B cell (primary cell): ENCODE measurements at places on chromosomes 4 and X. TPM values are rescaled to one million over a fixed set of nuclear protein-coding genes. Genes with fewer than 3 reads are reported as not detected.

DNA sequence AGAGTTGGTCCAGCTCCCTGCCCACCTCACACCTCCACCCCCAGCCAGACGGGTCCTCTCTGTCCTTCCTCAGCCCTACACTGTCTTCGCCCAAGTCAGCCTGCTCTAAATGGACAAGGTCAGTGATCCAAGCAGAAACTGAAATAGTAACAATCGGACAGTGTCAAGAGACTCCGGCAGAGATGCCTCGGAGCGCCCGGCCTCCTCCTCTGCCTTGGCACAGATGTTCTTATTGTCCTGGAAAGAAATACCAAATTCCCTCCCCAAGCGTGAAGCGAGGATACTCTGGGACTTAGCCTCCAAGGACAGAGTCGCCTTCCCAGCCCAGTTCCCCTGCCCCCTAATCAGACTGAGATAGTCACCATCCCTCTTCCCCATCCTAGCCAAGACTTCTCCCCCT, 28.5 kb downstream of the UTP14A start:
- DNase-seq, result no peak

GRCh38 chr4:105453550-105454205, 20.2 kb downstream of the PPA2 start:
- no peak for DNase-seq

DNA sequence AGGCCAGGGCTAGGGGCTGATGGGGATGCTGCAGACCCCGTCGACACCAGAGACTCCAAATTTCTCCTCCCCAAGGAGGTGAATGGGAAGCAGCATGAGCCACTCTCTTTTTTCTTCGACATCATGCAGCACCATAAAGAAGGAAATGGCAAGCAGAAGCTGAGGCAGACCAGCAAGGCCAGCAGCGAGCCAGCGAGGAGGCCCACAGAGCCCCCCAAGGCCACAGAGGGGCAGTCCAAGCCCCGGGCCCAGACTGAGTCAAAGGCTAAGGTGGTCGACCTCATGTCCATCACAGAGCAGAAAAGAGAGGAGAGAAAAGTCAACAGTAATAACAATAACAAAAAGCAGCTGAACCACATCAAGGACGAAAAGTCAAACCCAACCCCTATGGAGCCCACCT, 56.1 kb downstream of the TNIP2 start:
- no peak for DNase-seq

- DNase-seq, result no peak
Measured at GRCh38 chr4:25397305-25397704, 20.2 kb downstream of the ANAPC4 start.

DNA sequence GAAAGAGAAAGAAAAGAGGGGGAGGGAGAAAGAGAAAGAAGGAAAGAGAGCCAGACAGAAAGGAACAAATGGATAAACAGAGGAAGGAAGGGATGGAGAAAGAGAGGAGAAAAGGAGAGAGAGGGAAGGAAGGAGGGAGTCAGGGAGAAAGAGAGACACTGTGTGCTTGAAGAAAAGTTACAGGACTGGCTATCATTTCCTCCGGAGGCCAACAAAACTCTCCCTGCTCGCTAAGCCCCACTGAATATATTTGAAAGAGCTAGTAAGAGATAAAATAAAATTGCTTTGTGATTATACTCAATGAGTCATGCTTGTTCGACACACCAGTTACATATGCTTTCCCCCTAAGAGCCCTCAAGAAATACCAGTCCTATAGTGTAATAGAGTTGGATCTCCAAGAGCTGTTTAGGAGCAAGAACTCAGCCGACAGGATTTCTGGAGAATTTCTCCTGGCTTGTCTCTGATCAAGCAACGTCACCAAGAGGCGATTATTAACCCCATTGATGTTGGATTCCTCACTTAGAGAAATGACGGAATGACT, 102.2 kb downstream of the MXRA5 start:
- no peak for DNase-seq

DNA sequence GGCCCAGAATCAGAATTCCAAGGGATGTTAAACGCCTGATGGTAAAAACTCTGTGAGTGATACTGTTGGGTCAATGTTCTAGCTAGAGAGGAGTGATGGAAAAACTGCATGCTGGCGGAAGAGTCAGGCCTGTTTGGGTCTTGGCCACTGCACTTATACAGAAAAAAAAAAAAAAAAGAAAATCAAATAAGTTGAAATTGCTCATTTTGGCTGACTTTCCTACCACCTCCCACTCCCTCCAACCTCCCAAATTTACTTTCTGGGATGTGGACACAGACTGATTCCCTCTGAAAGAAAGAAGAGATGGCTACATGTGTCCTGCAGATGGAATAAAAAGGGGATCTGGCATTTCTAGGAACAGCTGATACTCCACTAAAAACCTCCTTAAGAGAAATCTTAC, 234.1 kb upstream of the GIMD1 start:
- DNase-seq, result no peak

DNA sequence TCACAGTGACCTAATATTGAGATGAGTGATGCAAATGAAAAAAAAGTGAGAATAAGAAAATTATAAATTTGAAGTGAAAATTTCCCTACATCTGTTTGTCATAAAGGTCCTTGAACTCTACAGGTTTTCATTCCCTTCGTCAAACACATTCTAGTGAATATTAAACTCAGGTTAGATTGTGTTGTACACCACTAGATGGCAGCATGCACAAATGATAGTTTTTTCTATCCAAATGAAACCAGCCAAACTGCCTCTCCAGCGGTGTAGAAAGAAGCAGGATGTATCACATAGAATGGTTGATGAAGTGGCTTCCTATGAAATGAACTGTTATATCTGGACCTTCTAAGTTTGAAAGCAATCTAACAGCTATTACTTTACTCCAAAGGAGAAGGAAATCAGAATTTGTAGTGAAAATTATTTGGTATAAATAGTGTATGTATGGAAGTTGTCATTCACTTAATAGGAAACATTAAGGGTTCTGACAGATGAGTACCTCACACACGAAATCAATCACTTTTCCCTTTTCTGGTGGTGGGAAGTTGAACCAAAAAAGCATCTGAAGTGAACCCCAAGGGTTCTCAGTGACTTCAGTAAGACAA, 382.7 kb downstream of the UNC5C start:
- DNase-seq, result peak; percentile 54

DNA sequence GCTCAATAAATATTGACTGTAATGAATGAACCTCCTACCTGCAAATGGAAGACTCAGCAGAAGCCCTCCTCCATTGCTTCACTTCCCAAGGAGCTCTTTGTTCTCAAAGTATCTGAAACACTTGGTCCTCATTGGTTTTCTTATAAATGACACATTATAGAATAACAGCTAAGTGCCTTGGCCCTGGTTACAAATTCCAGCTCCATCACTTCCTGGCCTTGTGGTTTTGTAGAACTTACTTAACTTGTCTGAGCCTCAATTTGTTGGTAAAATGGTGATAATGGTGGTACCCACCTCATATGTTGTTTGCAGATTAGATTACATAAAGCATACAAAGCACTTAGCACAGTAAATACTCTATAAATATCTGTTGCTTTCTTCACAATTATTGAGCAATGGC, 25.2 kb upstream of the SMIM20 start:
- no peak for DNase-seq

- DNase-seq, result peak; percentile 23
Measured at GRCh38 chr4:112266823-112267222, 18.9 kb downstream of the TIFA start.

DNA sequence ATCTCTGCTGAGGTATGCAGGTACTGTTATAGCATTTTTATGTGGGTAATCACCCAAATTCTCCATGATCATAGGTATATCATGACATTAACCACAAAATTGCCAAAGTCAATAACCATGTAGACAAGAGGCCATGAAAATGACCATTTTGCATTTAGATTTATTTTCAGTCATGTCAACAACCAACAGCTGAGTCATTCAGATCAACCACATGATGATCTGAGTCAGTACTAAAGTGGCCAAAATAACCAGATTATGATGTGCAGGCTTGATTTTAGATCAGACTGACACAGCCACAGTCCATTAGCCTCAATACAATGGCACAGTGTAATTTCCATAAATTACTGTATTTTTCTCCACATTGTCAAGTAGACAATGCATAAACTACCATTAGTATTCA, 240.5 kb downstream of the GRIA3 start:
- no peak for DNase-seq

- no peak for DNase-seq
Measured at GRCh38 chr4:95319169-95319568, 229.6 kb downstream of the UNC5C start.

- DNase-seq, result no peak
Measured at GRCh38 chrX:106932492-106932923, 12.3 kb downstream of the CLDN2 start.

- DNase-seq, result no peak
Measured at GRCh38 chr4:100882661-100883060, 364.8 kb upstream of the EMCN start.

- DNase-seq, result no peak
Measured at GRCh38 chr4:8398347-8398746, 42.2 kb downstream of the ACOX3 start.

GRCh38 chr4:112029771-112030171, 115.5 kb upstream of the FAM241A start:
- no peak for DNase-seq

DNA sequence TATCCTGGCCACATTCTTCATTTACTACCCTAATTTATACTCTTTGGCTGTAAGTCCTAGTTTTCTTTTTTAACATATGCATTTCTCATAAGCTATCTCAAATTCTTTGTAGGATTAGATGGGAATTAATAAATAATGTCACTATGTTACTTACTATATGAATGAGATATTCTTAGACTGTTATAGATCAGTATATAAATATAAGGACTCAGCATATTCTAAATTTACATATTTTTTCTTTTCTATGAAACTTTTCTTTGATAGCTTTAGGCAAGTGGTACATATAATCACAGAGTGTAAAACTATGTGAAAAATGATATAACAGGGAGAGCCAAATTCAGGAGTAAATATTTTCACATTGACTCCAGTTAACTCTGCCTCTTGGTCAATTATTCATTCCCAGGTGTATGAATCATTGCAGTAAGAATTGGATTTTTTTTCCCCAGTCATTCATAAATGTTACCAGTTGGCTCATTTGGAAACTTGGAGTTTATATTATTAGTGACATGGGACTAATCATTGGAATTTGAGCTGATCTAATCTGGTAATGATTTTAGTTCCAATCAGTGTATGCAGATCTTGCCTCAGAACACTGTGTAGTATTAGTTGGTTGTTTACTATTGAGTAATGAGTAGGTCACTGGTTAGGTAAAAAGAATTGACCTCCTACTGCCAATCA, 25.3 kb downstream of the FHIP1A start:
- DNase-seq, result no peak

DNA sequence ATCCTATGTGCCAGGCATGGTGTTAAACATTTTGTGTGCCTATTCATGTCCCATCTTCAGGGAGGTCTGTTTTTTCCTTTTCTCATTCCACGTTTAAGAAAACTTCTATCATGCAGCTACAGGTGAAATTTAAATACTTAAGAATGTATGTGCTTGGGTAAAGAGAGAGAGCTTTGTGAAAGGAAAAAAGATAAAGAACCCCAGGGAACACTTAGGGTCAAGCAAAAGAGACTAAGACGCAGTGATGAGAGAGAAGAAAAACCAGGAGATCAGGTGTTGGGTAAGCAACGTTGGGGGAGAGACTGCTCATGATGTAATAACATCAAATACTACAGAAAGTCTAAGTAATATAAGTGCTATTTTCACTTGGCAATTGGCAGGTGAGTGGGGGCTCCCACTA, 253.7 kb downstream of the GRXCR1 start:
- DNase-seq, result no peak

- DNase-seq, result no peak
Measured at GRCh38 chr4:120443116-120443515, 376.5 kb upstream of the MAD2L1 start.

GRCh38 chr4:41887821-41888686, 47.2 kb upstream of the TMEM33 start:
- DNase-seq, result peak; percentile 56

DNA sequence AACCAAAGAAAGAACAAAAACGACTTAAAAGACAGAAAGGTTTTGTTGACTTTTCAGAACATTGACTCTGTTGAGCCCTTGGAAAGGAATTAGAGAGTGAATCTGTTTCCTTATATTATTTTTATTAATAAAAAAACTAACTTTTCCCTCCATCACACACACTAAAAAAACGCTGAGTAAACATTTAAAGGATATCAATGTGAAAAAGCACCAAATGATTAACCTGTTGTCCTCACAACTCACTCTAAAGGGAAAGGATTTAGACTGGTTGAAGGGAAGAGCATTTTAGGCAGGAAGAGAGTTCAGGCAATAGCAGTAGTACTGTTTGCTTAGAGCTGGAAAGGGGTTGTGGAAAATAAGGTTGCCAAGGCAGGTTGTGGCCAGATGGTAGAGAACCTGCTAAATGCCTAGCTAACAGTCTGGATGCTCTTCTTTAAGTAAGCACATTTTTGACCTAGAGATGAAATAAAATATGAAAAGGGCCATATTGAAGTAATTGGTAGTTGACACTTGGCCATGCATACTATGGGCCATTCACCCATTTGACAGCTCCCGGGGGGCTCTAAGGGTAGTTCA, 98.0 kb upstream of the NDP start:
- no peak for DNase-seq

- no peak for DNase-seq
Measured at GRCh38 chr4:183448436-183448835, 4.0 kb downstream of the CDKN2AIP start.

GRCh38 chrX:150203248-150203645, 159.9 kb upstream of the MAMLD1 start:
- no peak for DNase-seq

- no peak for DNase-seq
Measured at GRCh38 chrX:52821079-52821760, 10.1 kb downstream of the XAGE5 start.

- no peak for DNase-seq
Measured at GRCh38 chr4:65918872-65919271, 248.6 kb upstream of the EPHA5 start.

- DNase-seq, result no peak
Measured at GRCh38 chr4:28351826-28352225, 1491.2 kb downstream of the STIM2 start.

GRCh38 chrX:55340896-55341433, 76.2 kb upstream of the PAGE3 start:
- no peak for DNase-seq

DNA sequence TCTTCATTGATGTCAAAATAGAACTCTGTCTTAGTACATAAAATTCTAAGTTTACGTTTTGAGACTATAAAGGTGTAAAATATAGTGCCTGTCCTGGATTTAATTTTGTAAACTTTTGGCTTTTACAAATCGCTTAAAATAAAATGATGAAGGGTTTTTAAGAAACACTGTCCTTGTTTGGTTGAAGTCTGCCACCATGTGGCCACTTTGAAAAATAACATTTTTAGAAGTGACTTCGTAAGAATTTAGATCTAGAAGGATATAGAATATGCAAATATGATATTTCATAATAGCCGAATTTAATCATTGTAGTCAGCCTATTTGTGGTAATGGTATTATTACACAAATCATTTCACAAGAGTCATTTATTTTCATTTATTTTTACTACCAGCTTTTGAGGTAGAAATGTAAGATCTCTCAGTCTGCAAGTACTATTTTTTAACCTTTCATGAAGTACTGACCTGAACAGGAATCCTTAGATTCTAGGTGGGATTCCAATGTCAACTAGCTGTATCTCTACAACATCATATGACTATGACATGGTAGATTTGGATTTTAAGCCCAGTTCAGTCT, 31.0 kb upstream of the FAT4 start:
- DNase-seq, result no peak

Gene CPXCR1
- not detected in 2 replicates for total RNA-seq

Gene FAM199X
- 19.2 and 20.2 TPM in 2 replicates for total RNA-seq

Gene USP11
- total RNA-seq, result 132 and 136 TPM in 2 replicates

Gene MAGEB17
- not detected in 2 replicates for total RNA-seq

Gene PCDH18
- total RNA-seq, result not detected in 2 replicates

Gene SLC39A8
- total RNA-seq, result 8.4 and 10.2 TPM in 2 replicates

Gene MTMR8
- total RNA-seq, result 11.6 and 11.8 TPM in 2 replicates

Gene FAM184B
- total RNA-seq, result not detected in 2 replicates

Gene ZNF711
- 7.0 and 7.6 TPM in 2 replicates for total RNA-seq

Gene RTL5
- 21.0 and 22.4 TPM in 2 replicates for total RNA-seq
